ENCODE measurements at places on chromosomes 2 and 18.

DNA sequence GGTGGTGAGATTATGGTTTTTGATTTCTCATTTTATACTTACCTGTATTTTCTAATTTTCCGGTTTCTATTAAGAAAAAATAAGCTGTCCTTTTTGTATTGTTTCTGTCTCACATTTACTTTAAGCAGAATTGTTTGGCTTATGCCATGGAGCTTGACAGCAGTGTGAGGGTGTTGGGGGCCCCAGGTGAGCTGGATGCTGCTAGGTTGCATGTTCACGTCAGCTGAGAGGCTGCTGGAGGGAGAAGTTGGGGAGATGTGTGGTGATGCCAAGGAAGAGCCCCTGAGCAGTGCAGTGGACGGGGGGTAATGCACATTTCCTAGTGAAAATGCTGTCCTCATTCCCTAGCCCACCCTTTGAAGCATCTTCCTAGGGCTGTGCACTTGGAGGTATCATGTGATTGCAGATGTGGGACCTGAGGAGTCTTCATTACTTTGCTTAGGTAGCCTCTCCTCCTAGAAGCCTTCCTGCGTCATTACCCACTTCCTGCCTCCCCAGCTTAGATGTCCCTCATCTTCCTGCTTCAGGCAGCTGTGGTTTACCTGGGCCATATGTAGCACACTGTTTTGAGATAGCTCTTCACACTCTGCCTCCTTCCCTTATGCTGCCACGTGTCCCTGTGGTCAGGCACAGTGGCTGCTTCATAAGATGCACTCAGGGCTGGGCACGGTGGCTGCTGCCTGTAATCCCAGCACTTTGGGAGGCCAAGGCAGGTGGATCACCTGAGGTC, 16.2 kb downstream of the ATG16L1 start:
- DNase-seq: no peak

DNA sequence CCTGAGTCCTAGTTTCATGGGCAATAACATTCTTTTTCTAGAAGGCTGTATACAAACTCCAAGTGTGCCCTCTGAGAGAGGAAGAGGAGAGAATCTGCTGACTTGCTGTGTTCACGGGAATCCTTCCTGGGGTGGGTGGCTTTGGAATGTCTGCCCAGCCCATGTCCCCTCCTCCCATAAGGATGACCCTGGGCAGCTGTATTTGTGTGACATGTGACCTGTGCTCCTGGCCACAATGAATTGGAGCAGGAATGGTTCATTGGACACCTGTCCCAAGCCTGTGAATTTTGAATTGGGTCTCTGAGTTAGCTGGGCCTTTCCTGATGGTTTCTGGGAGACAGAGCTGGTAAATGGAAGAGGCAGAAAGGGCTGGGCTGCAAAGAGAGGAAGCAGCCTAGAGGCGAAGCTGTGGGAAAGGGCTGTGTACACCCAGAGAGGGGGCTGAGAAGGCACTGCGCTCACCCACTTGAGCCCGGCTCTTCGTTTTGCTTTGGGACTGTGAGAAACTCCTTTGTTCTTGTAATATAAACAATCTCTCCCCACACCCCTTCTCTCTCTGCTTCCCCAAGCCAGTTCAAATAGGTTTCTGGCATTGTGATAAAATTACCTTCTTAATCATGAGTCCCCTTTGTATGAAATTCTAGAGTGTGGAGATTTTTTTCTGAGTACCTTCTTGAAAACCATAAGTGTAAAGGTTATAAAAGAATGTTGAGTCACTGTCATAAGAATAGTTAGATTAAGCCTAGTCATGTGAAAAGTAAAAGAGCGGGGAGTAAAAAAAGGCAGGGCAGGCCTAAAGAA, 49.8 kb downstream of the SLC4A5 start:
- no peak for DNase-seq

- peak; percentile 55 for DNase-seq
Observed at GRCh38 chr2:16464641-16465040, 201.0 kb downstream of the CYRIA start.

DNA sequence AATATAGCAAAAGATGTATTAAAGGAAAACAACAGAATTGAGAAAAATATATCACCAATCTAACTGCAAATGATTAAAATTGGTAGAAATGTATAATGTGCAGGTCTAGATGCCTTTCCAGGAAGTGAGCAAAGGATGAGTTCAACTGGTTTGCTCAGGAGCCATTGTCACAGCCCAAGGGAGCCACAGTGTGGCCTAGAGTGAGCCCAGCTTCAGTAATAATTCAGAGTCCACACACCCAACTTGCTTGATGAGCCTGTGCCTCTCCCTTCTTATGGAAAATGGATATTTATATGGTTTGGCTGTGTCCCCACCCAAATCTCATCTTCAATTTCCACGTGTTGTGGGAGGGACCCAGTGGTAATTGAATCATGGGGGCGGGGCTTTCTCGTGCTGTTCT, 92.2 kb upstream of the ASAP2 start:
- no peak for DNase-seq

GRCh38 chr2:237353215-237353614, 60.7 kb downstream of the COL6A3 start:
- DNase-seq: no peak

GRCh38 chr2:75729861-75730260, 19.1 kb upstream of the GCFC2 start:
- DNase-seq: peak; percentile 35

DNA sequence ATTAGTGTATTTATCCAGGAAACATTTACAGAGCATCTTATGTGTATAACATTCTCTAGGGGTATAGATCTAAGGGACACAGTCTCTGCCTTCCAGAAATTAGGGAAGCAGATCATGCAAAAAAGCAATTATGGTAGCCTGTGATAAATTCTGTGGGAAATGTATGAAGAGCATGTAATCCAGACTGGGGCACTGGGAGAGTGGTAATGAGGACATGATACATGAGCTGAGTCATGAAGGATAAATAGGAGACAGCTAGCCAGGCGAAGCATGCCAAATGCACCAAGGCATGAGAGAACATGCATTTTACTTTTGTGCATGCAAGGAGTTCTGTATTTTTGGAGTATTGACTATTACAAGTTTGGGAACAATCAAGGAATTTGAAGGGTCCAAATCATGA, 8.9 kb upstream of the RPRM start:
- DNase-seq: no peak

- no peak for DNase-seq
Observed at GRCh38 chr2:47493317-47494035, 90.5 kb downstream of the MSH2 start.

DNA sequence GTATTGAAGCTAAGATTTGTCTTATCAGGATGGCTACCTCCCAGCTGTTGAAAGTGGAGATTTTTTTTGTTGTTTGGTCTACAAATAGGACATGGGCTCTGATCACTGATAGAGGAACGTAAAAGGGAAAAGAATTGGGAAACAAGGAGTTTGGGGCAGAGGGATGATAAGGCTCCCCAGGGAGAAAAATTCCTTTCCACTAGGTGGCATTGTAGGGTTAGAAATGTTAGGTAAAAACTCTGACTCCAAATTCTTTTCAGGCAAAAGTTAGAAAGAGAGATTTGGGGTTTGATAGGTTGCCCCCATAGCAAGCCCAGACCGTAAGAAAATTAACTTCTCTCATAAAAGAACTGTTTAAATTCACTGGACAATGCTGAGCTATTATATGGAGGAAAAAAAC, 19.8 kb downstream of the CMPK2 start:
- no peak for DNase-seq

GRCh38 chr2:129237966-129238725, 741.3 kb upstream of the RAB6C start:
- DNase-seq: no peak

Data from NCI-H82 (cell line).